ENCODE measurements at places on chromosomes 6 and 20.

- peak; percentile 4 for DNase-seq
Measured at GRCh38 chr6:786946-787763, 94.2 kb upstream of the EXOC2 start.

- DNase-seq, result no peak
Measured at GRCh38 chr6:160379466-160379865, 31.3 kb downstream of the SLC22A3 start.

GRCh38 chr6:36772397-36772796 is 66.8 kb downstream of the CPNE5 start:
- DNase-seq, result no peak

DNA sequence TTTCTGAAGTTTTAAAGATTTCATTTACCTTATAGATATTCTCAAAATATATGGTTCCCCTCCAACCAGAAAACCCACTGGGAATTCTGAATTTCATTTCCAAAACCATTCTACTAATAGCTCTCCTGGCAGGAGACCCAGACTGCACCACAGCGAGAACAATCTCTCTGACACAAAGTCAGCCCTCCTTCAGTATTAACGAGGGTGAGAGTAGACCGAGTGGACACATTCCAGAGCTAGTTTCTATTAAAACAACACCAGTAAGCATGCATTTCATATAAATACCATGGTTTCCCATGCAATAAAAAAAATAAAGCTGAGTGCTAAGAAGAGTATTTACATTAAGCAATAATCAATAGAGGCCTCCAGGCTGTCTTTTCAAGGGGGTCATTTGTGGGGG is 899.6 kb upstream of the SLC35B3 start:
- DNase-seq, result no peak

- no peak for DNase-seq
Measured at GRCh38 chr6:149939909-149940671, 1.7 kb upstream of the ULBP2 start.

DNA sequence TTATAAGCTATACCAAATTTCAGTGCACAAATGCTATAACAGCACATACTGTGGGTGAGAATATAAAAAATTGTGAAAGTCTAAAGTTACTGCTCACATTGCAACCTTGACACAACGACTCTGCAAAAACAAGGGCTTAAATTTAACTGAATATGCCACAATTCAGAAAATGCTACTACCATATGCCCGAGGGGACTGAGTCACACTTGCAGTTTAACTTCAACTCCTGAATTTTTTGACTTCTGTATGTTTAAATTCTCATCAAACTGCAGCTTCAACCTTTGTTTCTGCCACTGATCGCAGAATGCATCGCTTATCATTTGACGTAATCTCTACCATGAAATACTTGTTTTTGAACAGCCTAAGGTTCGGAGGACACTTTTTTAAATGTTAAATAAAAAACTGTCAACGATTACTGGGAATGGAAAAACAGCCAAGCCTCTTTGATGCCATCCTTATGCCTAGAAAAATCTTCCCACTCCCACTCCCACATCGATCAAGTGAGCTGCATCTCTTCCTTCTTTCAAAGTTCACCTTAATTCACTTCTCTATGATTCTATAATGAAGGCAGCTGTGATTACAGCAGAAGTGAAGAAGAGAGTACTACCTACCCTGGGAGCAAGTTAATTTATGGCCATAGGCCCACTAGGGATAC is 136.5 kb downstream of the ATXN1 start:
- no peak for DNase-seq

- no peak for DNase-seq
Measured at GRCh38 chr6:13256266-13257001, 71.9 kb downstream of the TBC1D7 start.

DNA sequence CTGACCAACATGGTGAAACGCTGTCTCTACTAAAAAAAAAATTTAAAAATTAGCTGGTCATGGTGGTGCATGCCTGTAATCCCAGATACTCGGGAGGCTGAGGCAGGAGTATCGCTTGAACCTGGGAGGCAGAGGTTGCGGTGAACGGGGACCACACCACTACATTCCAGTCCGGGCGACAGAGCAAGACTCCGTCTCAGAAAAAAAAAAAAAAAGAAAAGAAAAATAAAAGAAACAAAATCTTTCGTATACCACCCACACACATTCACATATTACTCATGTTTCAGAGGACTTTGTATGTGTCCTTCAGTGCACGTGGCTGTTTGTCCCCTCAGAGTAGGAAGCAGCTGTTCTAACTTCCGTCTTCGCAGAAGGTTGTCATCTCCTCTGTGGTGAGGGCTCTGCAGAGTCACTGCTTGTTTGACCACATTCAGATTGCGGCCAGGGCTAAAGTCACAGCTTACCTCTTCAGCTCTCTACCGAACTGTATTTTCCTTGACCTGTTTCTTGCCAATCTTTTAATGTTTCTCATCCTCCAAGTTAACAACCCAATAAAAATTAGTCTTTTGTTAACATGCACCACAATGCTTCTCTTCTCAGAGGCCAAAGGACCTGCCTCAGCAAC is 36.6 kb upstream of the HIVEP1 start:
- no peak for DNase-seq

GRCh38 chr6:128068119-128068479 is 167.2 kb upstream of the THEMIS start:
- peak; percentile 85 for DNase-seq

DNA sequence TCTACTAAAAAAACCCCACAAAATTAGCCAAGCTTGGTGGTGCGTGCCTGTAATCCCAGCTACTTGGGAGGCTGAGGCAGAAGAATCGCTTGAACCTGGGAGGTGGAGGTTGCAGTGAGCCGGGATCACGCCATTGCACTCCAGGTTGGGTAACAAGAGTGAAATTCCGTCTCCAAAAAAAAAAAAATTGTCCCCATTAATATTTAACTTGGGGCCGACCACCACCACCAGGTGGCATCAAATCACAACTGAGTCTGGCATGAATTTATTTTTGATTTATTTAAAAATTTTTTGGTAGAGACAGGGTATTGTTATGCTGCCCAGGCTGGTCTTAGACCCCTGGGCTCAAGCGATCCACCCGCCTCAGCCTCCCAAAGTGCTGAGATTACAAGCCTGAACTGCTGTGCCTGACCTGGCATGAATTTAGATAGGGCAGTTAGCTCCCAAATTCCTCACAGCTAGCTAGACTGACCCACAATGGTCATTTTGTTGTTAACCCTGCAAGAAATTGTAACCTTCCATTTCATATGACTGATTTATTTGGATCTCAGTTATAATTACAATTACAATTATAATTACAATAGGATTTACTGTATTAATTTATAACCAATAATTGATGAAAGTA is 17.1 kb upstream of the BEND3 start:
- peak; percentile 47 for DNase-seq

DNA sequence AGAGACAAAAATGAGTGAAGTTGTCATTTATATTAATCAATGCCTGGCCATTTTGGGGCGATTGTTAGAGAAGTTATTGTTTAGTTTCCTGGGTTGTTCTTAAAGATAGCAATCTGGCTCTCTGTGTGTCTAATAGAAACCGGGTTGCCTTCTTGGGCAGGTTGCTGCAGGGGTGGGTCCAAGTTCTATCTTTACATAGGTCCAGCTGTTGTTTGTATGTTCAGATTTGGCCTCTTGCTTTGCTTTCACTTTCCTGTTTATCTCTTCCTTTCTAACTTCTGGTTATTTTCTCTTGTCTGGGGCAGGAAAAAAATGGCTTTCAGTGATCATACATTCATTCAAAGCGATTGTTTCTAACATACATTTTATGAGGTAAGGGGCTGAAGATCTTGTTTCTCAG is 128.4 kb upstream of the NOX3 start:
- no peak for DNase-seq

DNA sequence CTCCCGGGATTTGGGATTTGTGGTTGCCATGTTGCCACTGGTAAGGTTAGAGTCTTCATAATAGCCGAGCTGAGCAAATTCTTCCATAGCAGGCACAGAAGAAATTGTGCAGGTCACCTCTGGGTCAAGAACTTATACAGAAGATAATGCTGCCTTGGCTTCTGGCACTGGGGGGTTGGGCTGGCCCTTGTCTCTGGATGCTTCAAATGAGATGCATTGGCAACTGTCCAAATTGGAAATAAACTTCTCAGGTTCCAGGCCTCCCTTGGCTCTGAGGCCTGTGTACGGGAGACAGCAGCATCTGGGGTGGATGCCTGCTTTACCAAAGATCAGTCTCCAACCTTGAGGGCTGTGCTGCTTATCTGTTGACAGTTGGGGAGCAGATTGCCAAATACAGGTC is 26.2 kb downstream of the MYO6 start:
- no peak for DNase-seq

DNA sequence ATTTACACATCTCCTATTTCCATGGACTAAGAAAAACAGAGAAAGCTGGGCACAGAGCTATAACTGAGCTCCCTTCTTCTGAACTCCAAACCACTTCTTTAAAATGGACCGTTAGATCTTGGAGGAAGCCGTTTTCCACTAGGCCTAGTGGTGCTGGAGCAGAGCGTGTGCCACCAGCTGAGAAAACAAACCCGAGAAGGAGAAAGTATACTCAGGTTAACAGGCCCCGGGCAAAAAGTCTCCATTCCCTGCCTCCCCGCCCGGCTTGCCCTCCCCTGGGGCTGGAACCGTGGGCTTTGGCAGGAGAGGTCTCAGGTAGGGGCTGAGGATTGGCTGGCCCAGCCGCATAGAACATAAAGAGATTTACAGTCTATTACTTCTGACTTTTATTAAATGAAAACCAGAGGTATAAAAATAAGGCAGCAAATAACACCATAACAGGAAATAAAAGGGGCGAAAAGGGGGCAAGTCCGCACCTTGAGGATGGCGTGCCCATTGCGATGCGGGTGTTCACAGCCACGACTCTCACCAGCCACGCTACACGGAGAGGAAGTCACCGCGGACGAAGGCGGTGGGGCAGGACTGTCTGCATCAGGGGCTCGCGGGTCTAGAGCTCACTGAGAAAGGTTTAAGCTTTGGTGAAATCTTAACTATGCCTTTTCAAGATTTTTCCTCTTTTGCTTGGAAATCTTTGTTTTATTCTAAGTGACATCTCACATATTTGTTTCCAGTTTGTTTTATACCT is 191.2 kb upstream of the GMDS start:
- DNase-seq, result no peak

DNA sequence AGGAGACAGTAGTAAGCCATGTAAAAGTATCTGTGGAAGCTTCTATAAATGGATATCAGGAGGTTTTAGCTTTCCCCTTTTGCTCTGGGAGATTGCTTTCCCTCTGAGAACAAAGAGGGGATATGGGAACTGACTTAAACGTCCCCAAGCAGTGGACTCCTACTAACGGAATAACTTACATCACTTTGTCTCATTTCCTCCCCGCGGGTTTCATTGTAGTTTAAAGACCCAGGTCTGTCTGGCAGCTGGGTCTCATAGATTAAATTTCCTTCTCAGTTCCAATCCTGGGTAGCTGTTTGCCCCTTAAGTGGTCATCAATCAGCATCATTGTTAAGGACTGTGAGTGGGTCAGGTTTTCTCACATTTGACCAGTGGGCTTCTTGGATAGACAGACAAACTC is 68.7 kb downstream of the PLAGL1 start:
- DNase-seq, result no peak

- DNase-seq, result no peak
Measured at GRCh38 chr6:97081010-97081590, 156.6 kb downstream of the KLHL32 start.

- no peak for DNase-seq
Measured at GRCh38 chr6:47278545-47278944, 31.2 kb downstream of the TNFRSF21 start.

GRCh38 chr20:50843331-50844276 is 48.7 kb downstream of the BCAS4 start:
- no peak for DNase-seq

GRCh38 chr6:112802144-112802543 is 455.0 kb downstream of the RFPL4B start:
- no peak for DNase-seq

DNA sequence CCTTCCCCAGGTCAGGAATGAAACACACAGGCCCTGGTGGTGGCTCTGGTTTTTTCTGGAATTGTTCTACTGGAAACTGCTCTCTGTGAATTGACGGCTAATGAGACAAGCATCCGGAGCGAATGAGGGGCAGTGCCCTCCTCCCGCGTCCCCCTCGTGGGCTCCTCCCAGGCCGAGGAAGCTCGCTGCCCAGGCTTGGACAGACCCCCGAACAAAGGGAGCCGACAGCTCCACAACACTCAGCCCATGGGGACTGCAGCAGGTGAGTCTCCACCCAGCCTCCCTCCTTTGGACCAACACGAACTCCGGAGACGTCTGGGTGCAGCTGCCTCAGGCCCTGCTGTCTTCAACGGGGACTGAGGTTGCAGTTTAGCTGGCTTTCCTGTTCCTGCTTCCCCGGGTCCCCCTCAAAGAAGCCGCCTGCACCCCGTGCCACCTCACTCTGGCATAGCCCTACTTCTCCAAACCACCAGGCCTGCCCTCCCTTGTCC is 31.3 kb upstream of the AFDN start:
- no peak for DNase-seq

DNA sequence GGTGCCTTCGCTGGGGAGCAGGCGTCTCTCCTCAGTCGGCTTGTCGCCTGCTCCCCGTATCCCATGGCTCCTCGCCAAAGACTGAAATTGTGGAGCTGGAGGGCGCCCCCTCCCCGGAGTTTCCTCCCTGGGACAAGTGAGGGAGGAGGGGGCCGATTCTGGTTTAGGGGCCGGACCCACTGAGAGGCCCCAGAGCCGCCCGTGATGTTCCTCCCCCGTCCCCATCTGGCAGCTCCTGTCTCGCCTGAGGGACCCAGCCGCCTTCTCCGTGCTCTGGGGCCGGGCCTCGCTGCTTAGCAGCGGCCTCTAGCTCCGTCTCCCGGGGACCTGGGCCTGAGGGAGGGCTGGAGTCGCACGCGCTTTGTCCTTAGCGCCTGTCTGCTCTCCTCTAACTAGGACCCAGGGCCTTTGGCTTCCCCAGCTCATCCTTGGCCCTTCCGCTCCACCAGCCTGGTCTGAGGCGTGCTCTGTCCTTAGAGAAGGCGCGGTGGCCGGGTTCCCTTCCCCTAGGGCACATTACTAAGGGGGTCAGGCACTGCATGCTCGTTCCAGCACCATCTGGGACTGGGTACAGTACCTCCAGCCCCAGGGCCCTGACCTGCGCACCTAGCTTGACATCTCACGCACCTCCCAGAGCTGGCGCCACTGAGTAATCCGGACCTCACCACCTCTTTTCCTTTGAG is 29.7 kb downstream of the SLC12A5 start:
- DNase-seq, result no peak
